ENCODE measurements at places on chromosomes 4 and X. TPM values are rescaled to one million over a fixed set of nuclear protein-coding genes. Genes with fewer than 3 reads are reported as not detected.

The LDOC1 gene
- total RNA-seq: 9.8 TPM

The ATP5ME gene
- total RNA-seq: 116 TPM

The IL15 gene
- total RNA-seq: 3.9 TPM

The HSFX3 gene
- total RNA-seq: not detected

The VCX3A gene
- total RNA-seq: not detected

The CTAG1A gene
- not detected for total RNA-seq

The STARD8 gene
- 40.2 TPM for total RNA-seq

The DGKQ gene
- 10.2 TPM for total RNA-seq

The NUP62CL gene
- total RNA-seq: not detected

- no peak for DNase-seq
Observed at GRCh38 chr4:173934933-173935620, 348.4 kb downstream of the FBXO8 start.

DNA sequence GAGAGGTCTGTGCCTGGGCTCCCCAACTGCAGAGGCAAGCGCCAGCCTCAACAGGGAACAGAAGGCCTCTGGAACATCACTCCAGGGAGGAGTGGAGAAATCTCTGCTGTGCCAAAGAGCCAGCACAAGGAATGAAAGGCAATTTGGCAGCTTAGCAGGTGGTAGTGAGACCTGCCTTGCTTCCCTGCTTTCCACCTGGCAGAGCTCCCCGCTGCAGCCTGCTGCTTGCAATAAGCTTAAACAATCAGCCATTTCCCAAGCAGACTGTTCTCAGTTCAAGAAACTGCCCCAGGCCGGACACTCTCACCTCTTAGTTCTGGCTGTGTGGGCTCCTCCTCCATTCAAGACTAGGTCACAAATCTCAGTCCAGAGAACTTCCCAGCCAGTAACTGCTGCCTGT is 370.6 kb downstream of the MAGEB5 start:
- DNase-seq: no peak

GRCh38 chr4:820230-821172 is 5.4 kb downstream of the CPLX1 start:
- DNase-seq: no peak

DNA sequence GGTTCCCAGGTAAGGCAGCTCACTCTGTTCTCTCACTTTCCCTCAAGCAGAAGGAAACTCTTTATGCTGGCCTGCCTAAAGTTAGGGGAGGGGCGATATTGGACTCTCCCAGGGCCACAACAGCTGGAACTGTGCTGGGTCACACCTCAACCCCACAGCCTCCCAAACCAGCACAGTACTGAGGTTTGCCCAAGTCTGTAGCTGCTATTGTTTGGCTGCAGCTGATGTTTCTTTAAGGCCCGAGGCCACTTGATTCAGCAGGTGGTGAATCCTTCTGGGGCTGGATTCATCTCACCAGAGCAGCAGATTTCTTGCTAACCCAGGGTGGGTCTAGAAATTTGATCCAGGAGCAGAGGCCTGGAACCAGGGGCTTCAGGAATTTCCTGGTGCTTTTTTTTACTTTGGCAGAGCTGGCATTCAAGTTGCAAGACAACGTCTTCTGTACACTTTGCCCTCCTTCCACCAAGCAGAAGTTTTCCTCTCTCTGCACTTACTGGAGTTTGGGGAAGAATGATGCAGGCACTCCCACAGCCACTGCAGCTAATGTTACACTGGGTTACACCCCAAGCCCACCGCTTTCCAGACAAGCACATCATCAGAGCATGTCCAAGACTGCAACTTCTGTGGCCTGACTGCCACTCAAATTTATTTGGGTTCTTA is 544.7 kb upstream of the NDST4 start:
- DNase-seq: no peak

DNA sequence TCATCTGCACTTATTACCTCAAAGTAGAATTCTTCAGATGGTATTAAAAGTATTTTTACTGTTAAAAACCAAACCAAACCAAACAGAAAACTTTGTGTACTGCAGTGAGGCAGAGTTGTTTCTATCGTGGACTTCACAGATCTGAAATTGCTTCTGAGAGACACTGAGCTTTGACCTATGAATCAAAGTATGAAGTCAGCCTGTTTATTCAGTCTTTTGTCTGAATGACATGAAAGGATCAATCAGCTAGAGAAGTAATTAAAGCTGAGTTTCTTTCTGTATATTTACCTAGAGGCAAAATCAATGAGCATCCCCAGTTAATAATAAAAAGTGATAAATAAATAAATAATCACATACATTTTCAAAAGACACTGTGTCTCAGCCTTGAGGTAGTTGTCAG is 2121.0 kb downstream of the PCDH7 start:
- no peak for DNase-seq

DNA sequence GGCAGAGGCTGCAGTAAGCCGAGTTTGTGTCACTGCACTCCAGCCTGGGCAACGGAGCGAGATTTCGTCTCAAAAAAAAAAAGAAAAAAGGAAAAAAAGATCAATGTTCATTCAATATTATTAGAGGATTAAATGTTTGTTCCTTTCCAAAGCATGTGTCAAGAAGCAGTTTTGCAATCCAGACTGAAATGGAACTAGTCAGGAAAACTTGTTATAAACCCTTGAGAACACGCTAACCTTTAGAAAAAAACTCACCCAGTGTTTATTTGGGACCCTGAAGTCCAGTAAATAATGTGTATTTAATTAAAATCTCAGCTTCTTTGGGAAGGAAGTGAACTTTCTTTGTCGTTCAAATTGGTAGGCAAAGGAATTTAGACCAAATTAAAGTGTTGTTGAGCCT is 16.4 kb upstream of the PRSS12 start:
- DNase-seq: no peak

DNA sequence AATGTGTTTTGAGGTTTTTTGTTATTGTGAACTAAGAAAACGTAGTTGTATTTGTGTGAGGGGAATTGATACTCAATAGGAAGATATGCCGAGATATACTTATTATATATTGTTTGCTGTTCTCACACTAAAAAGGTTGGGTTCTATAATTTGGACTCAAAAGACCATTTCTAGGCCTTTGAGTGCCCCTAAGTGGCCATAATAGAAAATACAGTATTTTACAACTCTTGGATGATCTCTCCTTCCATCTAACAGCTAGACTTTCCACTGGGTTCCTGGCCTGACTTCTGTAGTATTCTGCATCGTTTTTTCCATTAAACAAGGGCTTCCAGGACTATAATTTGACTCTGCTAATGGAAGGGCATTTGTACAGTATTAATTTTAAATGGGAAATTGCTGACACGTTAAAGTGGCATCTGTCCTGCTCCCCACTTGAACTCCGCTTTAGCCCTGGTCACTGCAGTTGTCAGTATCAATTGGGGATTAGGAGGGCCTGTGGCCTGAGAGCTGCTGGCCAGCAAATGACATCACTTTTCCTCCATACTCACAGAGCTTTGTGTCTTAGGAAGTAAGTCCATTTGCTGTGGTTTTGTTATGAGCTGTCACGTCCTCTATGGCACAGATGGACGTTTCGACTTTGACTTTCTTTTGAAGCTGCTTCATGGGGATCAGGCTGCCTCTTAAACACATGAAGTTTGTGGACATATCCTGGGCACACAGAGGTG is 176.9 kb downstream of the SLIT2 start:
- no peak for DNase-seq
